Right cardiac atrium (tissue), 5 donors: ENCODE measurements at places on chromosomes 1 and 21. TPM values are rescaled to one million over a fixed set of nuclear protein-coding genes. Genes with fewer than 3 reads are reported as not detected.

DNA sequence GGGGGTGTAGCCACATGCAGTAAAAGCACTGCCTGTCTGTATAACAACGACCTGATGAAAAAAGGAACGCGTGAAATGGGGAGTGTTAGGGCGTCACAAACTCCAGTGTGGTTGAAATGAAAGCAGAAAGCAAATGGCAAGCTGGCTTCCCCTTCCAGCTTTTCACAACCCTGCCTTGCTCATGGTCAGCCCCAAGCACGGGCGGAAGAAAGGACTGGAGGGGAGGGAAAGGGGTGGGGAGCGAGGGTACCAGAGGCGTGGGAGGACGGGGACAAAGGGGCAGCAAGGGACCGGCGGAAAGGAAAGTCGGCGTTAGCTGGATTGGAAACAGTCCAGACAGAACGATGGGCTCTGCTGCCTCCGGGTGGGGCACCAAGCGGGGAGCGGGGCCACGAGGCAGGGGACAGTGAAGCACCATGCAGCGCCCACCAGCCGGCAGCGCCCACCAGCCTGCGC is 9.6 kb downstream of the VPS26C start:
- DNase-seq = peak; percentile 33

The FABP3 gene
- total RNA-seq = 2,322 TPM

DNA sequence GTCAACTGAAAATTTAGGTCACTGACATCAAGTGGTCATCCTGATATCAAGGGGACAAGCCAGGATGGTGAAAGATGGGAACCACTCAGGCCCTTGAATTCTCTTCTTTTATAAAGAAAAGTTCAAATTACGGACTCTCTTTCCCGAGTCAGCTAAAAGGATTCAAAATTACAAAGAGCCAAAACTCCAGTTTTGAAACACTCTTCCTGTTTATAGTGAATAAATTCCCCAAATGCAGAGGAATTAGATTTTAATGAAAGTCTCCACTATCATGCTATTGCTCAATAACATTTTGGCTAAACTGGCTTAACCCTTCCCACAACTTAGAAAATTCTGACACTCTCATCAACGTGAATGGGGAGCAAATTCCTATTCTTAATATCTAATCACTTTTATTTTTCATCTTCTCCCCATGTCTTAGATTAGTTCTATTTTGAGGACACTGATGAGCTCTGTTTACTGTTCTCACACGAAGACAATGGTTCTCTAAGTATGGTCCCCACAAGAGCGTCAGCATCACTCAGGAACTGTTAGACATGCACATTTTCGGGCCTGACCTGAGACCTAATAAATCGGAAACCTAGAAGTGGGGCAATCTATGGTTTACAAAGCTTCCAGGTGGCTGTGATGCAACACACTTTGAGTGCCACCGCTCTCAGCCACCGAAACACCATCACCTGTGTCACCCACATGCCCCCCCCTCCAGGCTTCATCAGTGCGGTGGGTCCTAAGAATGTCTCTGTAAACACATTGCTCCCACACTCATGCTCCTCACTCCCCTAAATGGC is 64.4 kb upstream of the TIAM1 start:
- no peak for DNase-seq

DNA sequence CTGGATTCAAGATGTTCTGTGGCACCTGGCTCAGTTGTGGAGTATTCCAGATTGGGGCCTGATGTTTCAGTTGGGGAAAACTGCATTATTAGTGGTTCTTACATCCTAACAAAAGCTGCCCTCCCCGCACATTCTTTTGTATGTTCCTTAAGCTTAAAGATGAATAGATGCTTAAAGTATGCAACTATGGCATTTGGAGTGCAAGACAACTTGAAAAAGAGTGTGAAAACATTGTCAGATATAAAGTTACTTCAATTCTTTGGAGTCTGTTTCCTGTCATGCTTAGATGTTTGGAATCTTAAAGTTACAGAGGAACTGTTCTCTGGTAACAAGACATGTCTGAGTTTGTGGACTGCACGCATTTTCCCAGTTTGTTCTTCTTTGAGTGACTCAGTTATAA is 7.2 kb downstream of the FPGT start:
- no peak for DNase-seq

DNA sequence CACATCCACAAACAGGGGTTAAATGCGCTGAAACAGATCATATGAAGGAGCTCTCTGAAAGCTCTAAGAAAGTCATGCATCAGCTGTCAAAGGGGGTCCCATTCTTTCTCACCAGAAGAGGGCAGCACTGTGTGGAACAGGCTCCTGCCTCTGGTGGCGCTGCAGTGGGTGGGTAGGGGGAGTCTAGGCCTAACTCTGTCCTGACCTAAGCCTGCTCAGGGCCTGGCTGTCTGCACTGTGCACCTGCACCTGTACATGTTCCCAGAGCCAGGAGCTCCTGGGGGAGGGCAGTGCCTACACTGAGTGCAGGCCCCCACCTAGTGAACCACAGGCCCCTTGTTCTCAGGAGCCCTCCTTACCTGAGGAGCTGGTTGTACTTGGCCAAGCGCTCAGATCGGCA is 16.0 kb downstream of the ENO1 start:
- no peak for DNase-seq

The RHBDL2 gene
- 0.29 TPM for total RNA-seq

The CCDC27 gene
- total RNA-seq = not detected

DNA sequence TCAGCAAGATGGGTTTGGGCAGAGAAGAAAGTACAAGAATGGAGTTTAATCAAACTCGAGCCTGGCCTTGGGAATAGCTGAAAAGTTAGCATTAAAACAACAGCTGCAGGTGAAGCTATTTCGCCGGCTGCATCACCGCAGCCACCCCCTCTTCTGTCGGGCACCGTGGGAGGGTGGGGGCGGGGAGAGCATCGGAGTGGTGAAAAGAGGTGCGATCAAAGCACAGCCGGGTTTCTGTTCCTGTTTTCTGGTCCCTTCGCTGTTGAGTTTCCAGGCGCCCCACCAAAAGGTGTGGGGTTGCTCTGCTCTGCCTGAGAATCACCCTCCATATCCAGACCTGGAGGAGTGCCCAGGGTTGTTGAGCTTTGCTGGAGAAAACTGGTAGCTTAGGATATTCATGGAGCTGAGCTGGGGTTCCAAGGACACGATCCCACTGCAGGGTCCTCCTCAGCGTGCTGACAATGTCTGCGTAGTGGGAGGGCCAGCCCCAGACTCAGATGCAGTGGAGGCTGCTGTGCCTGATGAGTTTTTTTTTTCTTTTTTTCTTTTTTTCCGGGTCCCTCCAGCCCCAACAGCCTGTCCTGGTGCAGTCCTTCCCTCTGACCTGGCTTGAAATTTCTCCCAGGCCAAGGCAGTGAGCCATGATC is 127.5 kb upstream of the C1orf174 start:
- no peak for DNase-seq

DNA sequence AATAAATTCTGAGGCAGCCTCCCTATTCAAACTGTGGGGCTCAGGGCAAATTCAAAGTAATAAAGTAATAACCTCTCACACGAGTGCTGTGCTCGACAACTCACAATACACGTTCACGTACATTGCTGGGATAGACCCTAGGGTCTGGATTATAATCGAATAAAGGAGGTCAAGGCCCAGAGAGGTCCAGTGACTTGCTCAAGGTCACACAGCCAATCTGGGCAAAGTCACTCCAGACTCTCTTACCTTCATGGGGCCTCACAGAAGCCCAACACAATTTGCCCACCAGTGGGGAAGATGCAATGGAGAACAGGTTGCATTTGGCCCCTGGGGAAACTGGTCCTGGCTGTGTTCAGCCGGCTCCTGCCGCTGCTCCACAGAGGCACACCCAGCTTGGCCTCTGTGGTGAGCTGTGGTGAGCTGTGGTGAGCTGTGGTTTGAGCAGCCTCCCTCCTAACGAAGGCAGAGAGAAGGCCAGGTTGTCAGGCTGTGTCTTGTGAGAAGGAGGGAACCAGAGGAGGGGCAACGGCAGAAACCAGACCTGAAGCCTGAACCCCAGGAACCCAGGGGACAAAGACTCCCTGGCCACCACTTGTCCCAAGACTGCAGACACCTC is 35.1 kb downstream of the NUAK2 start:
- no peak for DNase-seq

DNA sequence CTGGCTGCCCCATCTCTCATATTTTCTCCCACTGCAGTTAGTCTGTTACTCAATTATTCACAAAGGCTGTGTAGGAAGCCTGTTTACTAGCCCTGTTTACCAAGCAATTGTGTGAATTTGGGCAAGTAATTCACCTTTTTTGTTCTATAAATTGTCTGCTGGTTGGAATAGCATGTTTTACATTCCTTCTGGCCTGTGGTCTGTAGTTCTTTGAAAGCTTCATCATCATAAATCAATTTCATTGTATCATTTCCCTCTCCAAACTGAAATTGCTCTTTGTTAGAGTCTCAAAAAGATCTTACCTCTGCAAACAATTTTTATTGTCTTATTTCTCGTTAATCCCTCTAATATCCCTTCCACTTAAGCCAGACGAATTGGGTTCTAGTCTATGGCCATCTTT is 1059.5 kb upstream of the ADGRL4 start:
- no peak for DNase-seq

The FAM131C gene
- total RNA-seq = 4.4 TPM

The LCE1B gene
- not detected for total RNA-seq

The HES4 gene
- total RNA-seq = 37.3 TPM

DNA sequence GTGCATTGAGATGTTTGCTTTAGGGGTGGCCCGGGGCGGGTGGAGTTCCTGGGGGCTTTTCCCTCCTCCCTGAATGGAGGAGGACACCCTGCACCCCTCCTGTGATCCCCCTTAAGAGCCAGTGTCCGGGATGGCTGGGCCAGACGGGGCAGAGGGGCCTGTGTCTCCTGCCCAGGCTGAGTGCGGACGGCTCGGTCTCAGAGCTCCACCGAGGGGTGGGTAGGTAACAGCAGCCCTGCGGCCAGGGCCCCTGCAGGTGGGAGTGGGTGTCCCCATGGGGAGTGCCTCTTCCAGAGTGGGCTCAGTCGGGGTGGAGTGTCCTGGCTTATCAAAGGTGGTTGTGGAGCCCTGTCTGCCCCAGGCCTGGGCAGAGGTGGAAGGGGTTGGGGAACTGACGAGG is 23.1 kb downstream of the TP73 start:
- DNase-seq = peak; percentile 22

DNA sequence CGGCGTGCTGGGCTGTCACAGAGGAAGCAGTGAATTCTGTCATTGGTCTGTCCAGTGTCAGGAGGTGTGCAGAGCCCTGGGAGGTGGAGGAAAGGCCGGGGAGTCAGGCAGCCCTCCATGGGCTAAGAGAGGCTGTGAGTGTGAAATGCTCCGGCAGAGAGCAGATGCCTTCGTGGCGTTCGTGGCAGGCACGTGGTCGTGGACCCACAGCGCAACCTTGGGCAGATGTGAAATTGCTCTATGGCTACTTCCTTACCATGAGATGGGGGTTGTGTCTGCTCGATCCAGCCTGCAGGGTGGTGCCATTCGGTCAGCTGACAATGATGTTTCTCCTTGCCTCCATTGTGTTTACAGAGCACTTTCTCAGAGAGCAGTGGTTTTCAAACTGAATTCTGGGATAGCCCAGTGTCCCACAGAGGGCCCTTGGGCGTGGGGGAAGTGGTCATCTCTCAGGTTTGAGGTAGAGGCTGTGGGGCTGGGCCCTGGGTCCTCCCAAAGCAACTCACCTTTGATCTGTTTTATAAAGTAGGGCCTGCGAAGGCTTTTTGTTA is 27.9 kb downstream of the TNFRSF1B start:
- no peak for DNase-seq

The NCF2 gene
- 6.2 TPM for total RNA-seq

GRCh38 chr21:16605597-16605996 is 875.8 kb downstream of the USP25 start:
- no peak for DNase-seq

DNA sequence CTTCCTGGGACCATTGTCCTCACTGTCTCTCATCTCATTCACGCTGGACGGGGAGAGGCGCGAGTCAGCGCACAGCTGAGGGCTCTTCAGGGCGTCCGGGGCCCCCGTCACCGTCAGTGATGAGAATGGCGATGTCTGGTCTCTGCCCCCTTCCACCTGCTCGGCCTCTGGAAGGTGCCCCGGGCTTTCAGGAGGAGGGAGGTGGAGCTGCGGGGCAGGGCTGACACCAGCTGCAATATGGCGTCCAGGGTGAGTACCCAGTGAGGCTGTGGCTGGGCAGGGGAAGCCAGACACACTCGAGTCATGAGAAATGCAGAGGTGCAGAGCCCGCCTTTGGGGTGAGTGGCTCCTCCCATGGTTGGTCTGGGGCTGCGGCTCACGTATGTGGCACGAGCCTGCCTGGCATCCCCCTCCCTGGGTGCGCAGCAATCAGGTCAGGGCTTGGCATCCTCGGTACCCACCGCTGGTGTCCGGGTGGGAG is 15.1 kb downstream of the MORN1 start:
- DNase-seq = peak; percentile 43

GRCh38 chr1:116712510-116712909 is 41.7 kb upstream of the CD2 start:
- DNase-seq = no peak

GRCh38 chr1:181149326-181150125 is 61.0 kb downstream of the IER5 start:
- DNase-seq = no peak

The PRKACB gene
- total RNA-seq = 51.0 TPM

GRCh38 chr1:116371752-116372151 is 1.3 kb upstream of the ATP1A1 start:
- no peak for DNase-seq
